ENCODE measurements at places on chromosomes 13 and 19.

DNA sequence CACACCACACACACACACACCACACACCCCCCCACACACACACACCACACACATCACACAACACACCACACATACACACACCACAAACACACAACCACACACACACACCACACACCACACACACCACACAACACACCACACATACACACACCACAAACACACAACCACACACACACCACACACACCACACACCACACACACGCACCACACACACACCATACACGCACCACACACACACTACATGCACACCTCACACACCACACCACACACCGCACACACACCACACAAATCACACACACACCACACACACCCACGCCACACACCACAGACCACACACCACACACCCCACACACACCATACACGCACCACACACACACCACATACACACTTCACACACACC is 83.5 kb downstream of the ZNF557 start:
- DNase-seq, result no peak

DNA sequence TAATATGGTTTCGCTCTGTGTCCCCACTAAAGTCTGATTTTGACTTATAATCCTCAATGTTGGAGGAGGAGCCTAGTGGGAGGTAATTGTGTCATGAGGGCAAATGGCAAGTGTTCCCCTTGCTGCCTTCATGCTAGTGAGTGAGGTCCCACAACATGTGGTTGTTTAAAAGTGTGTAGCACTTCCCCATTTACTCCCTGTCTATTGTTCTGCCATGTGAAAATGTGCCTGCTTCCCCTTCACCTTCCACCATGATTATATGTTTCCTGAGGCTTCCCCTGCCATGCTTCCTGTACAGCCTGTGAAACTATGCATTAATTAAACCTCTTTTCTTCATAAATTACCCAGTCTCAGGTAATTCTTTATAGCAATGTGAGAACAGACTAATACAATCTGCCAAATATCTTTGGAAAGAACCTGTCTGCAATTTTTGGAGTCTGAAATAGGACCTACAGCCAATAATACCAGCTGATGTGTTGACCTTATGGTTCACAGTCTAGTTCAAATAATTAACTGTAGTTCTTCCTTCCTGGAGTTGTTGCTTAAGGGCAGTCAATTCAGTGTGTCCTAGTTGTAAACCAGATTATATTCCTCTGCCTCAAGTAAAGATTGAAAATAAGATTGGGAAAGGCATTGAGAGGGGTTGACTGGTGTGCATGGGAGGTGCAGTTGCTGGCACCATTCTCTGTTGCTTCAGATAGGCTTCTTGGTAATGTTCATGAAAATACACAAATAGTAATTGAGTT is 1442.9 kb downstream of the SLITRK1 start:
- DNase-seq, result no peak

DNA sequence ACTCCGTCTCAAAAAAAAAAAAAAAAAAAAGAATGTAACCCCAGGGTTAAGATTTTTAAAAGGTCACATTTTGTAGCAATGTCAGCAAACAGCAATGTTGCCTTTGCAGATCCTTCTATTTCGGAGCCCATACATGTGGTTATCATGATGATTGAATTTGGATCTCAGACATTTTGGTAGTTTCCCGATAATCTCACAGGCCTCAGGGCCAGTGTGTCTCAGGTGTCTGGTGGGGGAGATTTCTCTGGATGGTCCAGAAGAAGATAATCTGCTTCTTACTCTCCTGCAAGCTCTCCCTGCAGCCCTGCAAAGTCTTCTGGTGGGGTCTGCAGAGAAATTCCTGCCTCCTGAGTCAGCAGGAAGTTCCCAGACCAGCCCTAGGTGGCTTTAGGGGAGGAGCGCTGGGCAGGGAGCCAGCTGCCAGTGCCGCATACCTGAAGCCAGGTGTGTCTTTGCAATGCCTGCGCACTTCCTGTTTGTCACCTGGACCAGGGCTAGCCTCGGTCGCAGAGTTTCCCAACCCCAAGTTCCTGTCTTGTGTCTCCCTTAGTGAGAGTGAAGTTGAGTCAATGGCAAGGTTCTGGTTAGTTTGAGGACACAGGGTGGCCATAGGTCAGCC is 1.4 kb downstream of the SH2D3A start:
- DNase-seq, result no peak

DNA sequence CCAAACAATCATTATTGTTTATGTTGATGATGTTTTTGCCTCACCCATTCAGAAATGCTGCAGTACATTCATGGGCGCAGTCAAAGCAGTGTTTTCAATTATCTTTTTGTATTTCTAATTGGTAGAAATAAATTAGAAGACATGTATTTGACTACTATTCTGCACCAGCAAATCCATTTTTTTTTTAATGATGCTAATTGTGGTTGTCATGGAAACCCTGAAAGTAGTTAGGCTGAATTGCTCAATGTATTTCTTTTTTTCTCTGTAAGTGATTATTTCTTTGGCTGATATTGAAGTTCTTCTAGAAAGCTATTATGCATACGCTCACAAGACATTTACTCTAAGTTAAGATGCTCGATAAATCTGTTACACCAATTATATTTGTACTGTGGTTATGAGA is 101.2 kb downstream of the RFC3 start:
- no peak for DNase-seq

GRCh38 chr19:43525836-43526771 is 897 bp downstream of the ETHE1 start:
- peak; percentile 22 for DNase-seq

GRCh38 chr19:30289336-30289735 is 82.8 kb upstream of the ZNF536 start:
- no peak for DNase-seq

DNA sequence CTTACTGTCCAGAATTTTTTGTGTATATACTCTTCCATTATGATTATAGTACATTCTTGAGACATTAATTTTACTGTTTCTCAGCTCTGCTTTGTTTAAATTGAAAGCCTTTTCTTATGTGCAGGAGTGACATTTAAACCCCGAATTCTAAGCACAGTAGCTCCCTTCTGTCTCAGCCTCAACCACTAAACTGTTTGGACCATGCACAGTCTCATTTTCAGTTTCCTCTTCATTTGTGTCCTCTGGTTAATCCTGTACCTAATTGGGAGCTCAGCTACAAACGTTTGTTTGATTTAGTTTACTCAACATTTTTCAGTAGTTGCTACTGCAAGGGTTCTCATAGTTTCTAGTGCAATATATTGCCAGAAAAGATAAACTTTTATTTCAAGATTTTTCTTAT is 206.3 kb downstream of the SLITRK5 start:
- no peak for DNase-seq

- no peak for DNase-seq
These were observed 7.5 kb downstream of the ARL11 start for GRCh38 chr13:49635599-49636433.

- DNase-seq, result peak; percentile 26
These were observed 75.9 kb downstream of the ESD start for GRCh38 chr13:46721054-46721453.

GRCh38 chr19:1269478-1270212 is 513 bp downstream of the CIRBP start:
- DNase-seq, result peak; percentile 84

- no peak for DNase-seq
These were observed 54.4 kb downstream of the COL4A2 start for GRCh38 chr13:110361365-110361911.

GRCh38 chr19:37855098-37855497 is 51.3 kb downstream of the WDR87 start:
- DNase-seq, result peak; percentile 25

- DNase-seq, result no peak
These were observed 10.0 kb upstream of the VSTM2B start for GRCh38 chr19:29515706-29516357.

- no peak for DNase-seq
These were observed 2030.7 kb upstream of the PCDH20 start for GRCh38 chr13:63446329-63446728.

Measured in stimulated activated CD4-positive, alpha-beta T cell treated with anti-CD3 and anti-CD28 coated beads, Interleukin-12 subunit alpha, Interleukin-12 subunit beta, amount 100 ng/mL, for 4 hours (primary cell).